ENCODE measurements at places on chromosomes 16 and 17.

DNA sequence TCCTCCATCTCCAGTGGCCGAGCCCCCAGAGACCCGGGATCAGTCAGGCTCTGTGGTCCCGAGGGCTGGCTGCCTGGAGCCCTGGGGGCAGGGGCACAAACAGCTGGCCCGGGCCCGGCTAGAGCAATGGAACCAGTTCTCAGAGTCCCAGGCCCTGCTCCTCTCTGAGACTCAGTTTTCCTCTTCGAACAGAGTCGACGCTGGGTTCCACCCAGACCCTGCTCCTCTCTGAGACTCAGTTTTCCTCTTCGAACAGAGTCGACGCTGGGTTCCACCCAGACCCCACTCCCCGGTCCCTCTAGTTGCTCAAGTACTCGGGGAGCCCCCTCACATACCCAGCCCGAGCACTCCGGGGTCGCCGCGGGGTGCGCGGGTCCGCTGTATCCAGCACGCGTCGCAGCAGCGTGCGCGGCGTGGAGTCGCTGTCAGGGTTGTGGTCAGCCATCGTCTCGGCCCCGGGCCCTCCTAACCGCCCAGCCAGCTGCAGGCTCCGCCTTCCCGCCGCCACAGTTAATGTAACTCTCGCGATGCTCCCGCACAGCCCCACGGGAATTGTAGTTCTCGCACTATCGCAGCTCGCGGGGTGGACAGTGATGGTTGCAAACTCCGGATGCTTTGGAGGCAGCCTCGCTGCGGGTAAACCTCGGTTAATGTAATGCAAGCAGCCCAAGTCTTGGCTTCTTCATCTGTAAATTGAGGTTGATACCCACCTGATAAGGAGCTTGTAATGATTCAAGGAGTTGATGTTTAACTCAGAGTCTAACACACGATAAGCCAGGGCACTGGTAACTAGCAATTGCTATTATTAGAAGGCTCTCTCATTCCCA is 8.5 kb upstream of the THAP11 start:
- DNase-seq: peak; percentile 93

- DNase-seq: peak; percentile 47
Observed at GRCh38 chr17:80871341-80871740, 120.3 kb upstream of the CHMP6 start.

DNA sequence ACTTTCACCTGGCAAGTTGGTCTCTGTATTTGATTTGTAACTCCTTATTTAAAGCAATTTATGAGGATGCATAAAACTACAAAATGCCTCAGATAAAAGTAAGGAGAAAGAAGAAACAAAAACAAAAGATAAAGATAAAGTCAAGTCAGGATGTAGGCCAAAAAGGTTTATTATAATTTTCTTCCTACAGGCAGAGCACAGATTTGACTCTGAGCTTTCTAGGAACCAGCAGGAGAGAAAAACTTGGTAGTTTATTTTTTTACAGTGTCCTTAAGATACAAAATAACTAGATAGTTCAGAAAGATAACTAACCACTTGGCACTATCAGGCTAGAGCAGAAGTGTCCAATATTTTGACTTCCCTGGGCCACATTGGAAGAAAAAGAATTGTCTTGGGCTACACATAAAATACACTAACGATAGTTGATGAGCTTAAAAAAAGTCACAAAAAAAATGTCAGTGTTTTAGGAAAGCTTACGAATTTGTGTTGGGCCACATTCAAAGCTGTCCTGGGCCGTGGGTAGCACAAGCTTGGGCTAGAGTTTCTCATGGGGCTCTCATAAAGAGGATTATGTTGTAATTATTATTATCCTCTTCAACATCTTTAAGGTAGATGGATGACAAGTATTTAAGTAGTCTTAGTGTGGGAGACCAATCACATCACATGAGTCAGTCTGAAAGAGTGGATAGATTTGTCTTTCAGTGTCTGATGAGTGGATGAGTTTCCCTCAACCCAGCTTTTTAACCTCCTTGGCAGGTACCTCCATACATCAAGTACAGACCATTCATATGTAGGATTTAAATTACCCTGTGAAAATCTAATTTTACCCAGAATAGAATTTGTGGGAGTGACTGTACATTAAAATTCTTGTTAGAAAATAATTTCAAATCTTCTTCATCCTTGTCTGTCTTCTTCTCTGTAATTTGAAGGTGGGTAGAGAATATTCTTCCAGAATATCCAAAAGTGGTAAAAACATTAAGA is 17.0 kb downstream of the PAFAH1B1 start:
- no peak for DNase-seq

GRCh38 chr17:72222661-72223380 is 102.0 kb downstream of the SOX9 start:
- DNase-seq: no peak

- DNase-seq: no peak
Observed at GRCh38 chr17:69819316-69820087, 255.5 kb upstream of the KCNJ16 start.

DNA sequence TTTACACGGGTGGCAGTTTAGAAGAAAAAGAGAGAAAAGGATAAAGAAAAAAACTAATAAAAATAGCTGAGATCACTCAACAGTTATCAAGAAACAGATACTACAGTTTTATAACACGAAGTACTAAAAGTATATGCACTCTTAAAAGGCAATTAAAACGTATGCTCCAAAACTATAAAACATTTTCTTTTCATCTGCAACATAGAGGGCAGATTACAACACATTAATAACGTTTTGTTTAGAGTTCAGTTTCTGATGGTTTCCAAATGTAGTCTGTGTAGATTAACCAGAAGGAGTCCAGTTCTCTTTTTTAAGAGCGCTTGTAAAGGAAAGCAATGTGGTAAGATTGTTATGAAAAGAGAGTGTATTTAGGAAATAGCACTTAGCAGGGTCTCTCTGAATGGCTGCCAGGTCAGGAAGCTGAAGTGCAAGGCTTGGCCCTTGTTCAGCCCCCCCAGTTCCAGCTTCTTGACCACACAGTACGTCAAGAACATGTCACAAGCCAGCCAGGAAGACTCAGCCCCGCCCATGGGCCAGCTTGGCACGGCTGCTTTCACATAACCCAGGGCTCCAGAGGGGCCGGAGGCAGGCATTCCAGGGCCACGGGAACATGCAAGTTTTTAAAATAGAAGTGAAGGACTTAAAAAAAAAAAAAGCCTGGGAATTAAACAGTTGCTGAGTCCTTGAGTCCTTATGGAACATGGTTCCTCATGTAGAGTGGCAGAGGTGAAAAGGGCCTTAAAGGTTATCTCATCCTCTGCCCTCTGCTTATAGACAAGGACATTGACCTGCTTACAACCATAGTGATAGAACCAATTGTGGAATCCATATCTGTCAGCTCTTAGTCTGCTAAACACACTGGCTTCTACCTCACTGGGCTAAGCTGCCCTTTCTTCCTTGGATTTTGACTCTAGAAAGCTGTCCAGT is 147.4 kb upstream of the TBX2 start:
- no peak for DNase-seq

DNA sequence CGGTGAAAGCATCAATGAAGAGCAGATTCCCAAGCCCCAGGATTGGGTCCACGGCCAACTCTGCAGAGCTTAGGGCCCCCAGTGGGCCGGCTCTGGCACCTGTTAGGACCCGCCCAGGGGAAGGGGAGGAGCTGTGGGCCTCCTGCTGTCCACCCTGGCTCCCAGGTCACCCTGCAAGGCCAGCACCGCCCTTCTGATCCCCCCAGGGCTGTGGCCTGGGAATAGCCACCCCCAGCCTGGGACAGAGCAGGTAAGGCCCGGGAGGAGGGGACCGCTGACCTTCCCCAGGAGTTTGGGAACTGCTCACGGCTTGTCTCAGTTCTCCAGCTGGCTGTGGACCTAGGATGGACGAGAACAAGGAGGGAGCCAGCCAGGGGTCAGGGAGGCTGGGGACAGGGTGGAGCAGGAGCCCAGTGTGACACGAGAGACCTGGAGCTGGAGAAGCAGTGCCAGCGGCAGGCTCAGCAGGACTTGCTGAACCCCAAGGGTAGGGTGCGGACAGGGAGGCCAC is 39.3 kb upstream of the SLC38A10 start:
- DNase-seq: no peak

- peak; percentile 22 for DNase-seq
Observed at GRCh38 chr16:50067290-50067853, 1.6 kb downstream of the HEATR3 start.

- no peak for DNase-seq
Observed at GRCh38 chr17:11948789-11949188, 48.5 kb downstream of the ZNF18 start.

DNA sequence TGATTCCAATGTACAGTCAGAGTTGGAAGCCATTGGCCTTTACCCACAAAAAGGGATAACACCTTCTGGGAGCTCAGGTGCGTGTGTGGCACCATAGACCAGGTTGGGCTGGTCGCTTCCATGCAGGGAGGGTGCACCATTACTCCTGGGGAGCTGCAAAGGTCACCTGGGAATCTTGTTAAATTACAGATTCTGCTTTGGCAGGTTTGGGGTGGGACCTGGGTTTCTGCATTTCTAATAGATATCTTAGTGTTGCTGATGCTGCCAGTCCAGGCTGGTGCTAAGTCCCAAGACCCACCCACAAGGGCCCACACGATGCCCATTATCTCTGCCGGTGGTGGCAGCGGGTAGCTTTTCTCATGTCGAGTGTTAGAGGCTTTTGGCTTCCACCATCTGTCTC is 148.3 kb upstream of the CACNG5 start:
- DNase-seq: no peak

GRCh38 chr16:52552643-52553042 is 5.7 kb upstream of the TOX3 start:
- DNase-seq: no peak

DNA sequence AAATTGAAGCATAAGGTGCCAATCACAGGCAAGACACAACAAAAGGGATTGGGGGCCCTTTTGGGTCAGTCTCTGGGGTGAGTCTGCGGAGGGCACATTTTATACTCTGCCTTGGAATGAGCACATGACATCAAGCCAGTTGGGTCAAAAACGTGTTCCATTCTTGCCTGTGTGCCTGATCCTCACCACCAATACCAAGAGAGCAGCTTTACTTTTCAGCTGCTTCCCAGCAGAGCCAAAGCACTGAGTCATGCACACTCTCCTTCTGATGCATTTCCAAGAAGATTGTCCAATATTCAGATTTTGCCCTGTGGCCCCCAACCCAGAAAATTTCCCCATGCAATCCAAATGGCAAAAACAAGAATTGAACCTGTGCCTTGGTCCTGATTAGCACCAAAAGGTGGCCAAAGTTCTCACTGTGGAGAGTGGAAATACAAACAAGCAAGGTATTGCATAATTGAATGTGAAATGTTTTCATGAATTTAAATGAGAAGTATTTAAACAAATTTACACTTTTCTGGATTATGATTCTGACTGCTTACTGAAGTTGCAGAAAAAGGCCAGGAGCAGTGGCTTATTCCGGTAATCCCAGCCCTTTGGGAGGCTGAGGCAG is 217.8 kb upstream of the SOX9 start:
- no peak for DNase-seq

DNA sequence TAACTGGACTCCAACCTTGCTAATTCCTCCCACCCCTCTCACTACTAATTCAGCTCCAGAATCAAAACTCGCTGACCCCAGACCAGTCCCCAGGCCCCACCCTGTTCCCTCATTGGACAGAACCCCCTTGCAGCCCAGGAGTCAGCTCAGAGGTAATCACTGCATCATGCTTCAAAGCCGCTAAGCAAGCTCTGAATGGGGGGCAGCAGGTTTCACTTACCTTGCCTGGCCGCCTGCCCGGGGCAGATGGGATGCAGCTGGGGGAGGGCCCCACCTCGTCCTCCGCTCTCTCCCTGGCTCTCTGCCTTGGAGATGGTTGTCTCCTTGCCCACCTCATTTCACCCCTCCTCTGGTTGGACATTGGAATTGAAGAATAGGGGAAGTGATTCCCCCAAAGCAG is 4.8 kb upstream of the NGFR start:
- no peak for DNase-seq

DNA sequence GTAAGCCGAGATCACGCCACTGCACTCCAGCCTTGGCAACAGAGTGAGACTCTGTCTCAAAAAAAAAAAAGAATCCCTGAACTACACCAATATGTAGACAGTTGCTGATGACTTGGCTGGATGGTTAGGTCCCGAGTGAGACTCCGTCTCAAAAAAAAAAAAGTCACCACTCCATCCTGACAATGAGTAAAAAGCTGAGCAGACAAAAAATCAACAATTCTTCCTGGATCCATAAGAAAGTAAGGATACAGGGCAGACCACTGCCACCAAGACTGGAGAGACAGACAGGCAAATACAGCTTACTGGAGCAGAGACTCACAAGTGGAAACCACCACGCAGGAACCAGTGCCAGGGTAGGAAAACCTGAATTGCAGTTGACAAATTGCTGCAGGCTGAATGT is 67.1 kb upstream of the ERCC4 start:
- no peak for DNase-seq

- DNase-seq: no peak
Observed at GRCh38 chr16:24839347-24839972, 6.3 kb upstream of the SLC5A11 start.

DNA sequence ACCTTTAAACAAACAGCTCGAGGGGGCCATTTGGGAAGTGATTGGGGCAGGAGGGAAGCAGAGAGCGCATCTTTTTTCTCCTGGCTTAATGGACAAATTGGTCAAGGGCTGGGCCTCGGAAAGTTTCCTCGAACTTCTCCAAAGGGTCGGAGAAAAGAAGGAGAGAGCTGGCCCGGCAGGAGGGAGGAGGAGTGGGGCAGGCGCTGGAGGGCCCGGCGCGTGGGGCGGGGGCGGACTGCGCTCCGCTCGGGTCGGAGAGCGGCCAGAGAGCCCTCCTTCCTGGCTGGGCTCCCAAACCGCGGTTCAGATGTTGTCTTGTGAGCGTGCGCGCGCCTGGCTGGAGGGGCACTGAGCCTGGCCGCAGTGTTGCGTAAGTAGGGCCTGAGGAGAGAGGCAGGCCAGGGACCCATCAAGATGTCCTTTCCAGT is 1.2 kb downstream of the MMP2 start:
- no peak for DNase-seq

DNA sequence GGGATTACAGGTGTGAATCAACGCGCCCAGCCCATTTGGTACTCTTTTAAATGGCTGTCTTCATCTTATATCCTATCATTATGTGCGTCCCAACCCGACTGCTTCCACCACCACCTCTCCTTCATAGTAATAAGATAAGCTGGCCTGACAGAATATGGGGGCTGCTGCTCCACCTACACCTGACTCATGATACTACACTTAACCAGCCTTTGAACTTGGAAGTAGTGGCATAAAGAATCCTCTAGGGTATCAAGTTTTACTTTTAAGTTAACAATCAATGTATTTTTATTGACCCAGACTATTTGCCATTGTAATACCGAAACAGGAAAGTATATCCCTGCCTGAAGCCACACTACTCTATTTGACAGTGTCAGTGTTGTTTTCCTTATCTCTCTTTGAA is 18.8 kb downstream of the PDZD9 start:
- DNase-seq: no peak

GRCh38 chr16:86597880-86598606 is 19.7 kb downstream of the FOXL1 start:
- DNase-seq: no peak

DNA sequence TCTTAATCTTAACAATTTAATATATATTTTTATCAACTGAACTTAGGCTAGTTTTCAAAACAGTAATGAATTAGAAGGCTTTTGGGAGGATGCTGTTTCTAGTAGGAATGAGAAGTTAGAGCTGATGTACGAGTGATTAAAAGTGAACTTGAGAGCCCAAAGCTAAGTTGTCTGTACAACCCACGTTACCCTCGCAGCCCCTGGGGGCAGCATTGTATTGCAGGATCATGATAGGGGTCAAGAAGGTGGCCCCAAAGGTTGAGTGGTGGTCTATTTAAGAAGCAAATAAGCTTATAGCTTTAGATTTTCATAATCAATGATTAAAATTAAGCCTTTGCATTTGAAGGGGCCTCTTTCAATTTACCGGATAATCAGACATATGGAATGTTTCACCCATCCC is 33.7 kb upstream of the ALDH3A2 start:
- no peak for DNase-seq

GRCh38 chr17:9702914-9703780 is 57.8 kb downstream of the USP43 start:
- no peak for DNase-seq

All from CD4-positive, alpha-beta T cell treated with Interleukin-6 for 4 hours (primary cell).